NCI-H2029 treated with DMSO at 0.1 percent for 48 hours (cell line): ENCODE measurements at places on chromosomes 6 and 20.
A peak's percentile ranks its signal among the peaks of the same experiment; 100 is the strongest.

- peak; percentile 65 for DNase-seq
These were observed 40.4 kb upstream of the DOK5 start for GRCh38 chr20:54435015-54435414.

DNA sequence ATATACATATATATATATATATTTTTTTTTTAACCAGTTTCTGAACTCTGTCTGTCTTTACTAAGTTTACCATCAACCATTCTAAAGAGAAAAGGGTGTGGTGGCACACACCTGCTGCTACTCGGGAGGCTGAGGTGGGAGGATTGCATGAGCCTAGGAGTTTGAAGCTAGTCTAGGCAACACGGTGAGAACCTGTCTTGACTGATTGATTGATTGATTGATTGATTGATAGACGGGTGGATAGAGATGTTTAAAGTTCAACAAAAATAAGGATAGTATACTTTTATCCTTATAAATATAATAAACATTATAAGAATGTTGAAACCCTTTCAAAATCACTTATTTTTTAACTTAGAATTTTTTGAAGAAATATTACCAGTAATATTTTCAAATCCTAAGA lies 30.2 kb downstream of the CEP57L1 start:
- no peak for DNase-seq

DNA sequence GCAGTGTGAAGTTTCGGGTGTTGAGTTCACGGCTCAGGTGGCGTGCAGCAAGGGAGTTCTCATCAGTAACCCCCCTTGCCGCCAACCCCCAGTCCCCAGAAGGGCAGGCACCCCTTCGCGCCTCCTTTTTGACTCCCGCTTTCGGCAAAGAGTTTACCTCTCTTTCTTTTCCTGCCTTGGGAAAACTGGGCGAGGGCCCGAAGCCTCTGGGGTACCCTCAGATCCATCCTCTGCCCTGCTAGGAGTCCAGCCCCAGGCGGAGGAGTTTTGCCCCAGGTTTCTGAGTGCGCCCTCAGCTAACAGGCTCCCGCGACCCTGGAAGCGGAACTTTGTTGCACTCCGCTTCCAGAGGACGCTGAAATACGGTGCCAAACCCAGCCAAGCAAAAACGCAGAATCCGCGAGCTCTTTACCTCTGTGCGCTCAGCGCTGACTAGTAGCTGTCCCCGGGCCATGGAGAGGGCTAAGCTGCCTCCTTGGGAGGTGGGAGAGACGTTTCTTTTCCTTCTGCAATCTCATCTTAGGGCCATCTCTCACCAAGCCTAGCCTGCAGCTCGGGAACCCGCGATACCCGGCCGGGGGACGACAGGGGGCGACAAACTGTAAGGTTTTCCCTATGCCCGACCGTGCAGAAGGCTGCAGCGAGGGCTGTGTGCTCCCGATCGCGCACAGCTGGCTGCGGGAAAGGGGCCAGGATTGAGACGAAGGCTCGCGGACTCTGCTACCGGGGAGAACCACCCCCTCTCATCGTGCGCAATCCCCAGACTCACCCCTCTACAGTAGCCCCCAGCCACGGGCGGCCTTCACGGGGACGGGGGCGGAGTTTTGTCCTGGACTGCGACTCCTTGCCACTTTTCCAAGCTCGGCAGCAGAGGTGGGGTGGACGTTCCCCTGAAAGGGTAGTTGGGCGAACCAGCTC lies 2.7 kb upstream of the PAX1 start:
- DNase-seq = peak; percentile 19

GRCh38 chr20:1422753-1423152 lies 29.9 kb upstream of the FKBP1A start:
- DNase-seq = no peak

GRCh38 chr6:71430018-71430417 lies 141.4 kb downstream of the OGFRL1 start:
- no peak for DNase-seq

DNA sequence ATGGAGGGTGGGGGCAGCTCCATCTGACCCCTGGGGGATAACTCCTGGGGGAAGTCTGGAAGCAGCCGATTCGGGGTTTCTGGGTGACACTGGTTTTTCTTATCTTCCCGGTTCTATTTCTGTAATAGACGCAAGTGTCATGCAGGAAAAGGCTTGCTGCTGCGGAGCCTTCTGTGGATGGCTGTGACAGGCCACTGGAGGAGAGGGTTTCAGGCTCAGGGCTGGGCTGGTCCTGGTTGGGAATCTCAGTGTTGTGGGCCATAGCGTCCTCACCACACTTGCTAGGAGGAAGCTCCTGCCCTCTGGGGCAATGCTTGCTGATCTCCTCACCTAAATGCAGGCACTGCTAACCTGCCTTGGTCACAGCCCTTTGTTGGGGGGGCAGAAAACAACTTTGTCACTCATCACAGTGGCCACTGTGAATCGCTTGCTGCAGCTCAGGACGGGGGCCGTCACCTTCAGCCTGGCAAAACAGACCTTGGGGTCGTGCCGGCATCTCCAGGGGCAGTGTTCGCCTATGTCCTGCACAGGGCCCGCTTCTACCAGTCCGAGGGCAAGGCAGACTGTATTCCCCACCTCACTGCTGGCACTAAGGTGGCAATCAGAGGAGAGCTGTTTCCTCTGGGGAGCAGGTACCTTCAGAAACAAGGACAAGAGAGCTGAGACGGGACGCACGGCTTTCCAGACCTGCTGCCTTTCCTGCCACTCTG lies 4.4 kb upstream of the TUBB1 start:
- no peak for DNase-seq

GRCh38 chr6:10838794-10839333 lies 525 bp upstream of the MAK start:
- peak; percentile 37 for DNase-seq

- DNase-seq = no peak
These were observed 707.9 kb upstream of the NRSN1 start for GRCh38 chr6:23418095-23418494.

- no peak for DNase-seq
These were observed 144.5 kb upstream of the FLRT3 start for GRCh38 chr20:14481863-14482262.
